GM03348 (cell line): ENCODE measurements at places on chromosomes 13 and 19.
A peak's percentile ranks its signal among the peaks of the same experiment; 100 is the strongest.

GRCh38 chr13:113918981-113919701 is 54.7 kb downstream of the C13orf46 start:
- no peak for DNase-seq

DNA sequence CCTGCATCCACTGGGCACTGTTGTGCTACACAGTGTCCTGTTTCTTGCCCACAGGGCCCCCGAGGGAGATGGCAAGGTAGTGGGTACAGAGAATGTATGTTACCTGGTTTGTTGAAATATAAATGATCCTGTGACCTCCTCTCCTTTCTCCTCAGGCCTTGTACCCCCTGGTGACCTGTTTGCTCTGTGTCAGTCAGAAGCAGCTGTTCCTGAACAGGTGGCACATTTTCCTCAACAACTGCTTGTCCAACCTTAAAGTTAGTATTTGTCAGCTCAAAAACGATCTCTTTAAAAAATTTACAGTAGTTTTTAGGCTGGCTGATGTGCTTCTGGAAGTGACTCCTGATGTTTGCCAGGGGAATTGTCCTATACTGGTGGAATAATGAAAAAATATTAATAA is 105.1 kb downstream of the FRY start:
- no peak for DNase-seq

DNA sequence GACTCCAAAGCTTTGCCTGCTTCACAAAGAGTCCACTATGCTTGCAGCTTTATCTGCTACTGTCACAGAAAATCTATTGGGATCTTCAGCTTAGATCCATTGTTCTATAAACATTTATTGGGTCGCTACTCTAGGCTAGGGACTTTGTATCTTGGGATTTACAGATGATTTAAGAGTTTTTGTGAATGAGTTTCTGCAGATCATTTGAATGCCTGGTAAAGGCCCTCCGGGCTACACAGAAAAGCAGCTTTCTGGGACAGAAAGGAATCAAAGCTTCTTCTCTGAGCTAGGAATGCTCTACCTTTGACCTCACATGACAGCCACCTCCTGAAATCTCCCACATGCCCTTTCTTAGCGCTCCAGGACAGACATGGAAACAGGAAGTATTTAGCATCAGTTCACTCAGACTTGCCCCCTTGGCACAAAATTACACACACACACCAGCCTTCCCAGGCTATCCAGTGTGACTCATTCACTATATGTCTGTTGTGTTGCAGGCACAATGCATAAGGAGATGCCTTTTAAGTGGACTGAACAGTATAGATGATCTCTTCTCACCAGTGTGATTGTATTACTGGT is 492.4 kb downstream of the DACH1 start:
- DNase-seq = no peak

GRCh38 chr13:73870970-73871935 is 263.0 kb downstream of the KLF12 start:
- peak; percentile 19 for DNase-seq

- no peak for DNase-seq
These were observed 150.3 kb upstream of the GPR12 start for GRCh38 chr13:26910754-26911465.

DNA sequence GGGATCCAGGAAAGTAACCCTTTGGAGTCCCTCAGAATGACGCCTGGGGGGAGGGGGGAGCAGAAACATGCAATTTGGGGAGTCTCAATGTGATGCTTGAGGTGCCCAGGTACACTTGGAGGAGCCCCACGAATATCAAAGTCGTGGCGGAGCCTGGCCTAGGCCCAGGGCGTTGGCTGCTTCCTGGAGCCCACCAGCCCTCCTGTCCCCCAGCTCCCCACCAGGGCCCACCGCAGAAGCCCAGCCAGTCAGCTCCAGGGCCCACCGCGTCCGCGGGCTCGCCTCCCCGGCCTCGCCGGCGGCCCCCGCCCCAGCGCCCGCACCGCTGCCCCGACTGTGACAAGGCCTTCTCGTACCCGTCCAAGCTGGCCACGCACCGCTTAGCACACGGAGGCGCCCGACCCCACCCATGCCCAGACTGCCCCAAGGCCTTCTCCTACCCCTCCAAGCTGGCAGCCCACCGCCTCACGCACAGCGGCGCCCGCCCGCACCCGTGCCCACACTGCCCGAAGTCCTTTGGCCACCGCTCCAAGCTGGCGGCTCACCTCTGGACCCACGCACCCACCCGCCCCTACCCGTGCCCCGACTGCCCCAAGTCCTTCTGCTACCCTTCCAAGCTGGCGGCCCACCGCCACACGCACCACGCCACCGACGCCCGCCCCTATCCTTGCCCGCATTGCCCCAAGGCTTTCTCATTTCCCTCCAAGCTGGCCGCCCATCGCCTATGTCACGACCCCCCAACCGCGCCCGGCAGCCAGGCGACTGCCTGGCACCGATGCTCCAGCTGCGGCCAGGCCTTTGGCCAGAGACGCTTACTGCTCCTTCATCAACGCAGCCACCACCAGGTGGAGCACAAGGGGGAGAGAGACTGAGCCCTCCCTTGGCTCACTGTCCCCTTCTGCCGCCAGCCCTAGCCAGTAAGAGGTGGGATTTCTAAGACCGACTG is 2.1 kb downstream of the ZNF575 start:
- DNase-seq = peak; percentile 65

DNA sequence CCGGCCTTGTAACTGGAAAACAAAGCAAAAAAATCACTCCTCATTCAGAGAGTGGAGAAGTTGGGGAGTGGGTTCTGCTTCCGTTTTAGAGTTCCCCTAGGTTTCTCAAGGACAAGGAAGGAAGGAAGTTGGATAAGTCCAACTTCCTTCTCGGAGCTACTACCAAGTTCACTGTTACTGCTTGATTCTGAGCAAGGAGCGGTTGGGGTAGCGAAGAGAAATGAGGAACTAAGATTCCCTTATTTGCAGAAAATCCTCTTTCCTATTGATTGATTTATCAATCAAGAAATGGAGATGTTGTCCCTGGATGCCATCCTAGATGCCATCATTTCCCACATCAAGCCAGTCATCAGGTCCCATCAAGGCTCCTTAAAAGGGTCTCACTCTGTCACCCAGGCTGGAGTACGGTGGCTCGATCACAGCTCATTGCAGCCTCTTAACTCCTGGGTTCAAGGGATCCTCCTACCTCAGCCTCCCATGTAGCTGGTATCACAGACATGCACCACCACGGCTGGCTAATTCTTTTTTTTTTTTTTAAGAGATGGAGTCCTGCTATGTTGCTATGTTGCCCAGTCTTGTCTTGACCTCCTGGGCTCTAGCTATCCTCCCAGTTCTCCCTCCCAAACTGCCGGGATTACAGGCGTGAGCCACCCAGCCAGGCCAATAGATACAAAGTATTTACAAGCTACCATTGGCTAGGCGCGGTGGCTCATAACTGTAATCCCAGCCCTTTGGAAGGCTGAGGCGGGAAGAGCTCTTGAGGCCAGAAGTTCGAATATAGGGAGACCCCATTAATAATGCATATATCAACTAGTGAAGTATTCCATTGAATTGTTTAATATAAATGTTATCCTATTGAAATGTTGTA is 809 bp upstream of the B9D2 start:
- no peak for DNase-seq

DNA sequence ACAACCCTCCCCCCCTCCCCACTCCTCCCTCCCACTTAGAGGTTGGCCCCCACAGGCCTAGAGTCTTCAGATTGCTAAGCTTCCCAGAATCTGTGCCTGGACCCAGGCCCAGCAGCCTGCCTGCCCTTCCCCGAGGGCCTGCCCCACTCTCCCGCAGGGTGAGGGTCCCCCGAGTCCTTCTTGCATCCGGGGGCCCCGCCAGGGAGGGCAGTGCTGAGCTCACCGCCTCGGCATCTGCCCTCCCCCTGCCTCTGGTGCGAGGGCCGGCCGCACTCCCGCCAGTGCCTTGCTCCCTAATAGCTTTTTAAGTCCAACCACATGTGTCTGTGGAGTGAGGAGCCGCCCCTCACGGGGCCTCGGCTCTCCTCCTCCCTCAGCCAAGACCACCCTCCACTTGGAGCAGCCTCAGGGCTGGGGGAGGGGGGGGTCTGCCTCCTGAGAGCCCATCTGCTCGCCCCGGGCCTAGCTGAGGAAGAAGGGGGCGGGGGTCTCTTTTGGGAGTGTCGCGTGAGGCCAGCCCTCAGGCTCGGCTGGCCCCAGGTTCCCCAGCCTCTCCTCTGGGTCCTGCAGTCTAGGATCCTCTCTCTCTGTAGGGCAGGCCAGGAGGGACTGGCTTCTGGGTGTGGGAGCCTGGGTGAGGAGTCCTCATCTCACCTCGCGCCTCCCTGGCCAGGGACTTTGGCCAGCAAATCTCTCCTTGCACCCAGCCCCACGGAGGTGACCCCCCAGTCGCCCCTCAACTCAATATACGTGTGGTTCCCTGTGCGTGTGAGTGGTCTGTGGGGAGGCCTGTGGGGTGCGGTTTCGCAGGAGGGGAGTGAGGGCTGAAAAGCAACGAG is 47.2 kb downstream of the LYL1 start:
- peak; percentile 95 for DNase-seq

DNA sequence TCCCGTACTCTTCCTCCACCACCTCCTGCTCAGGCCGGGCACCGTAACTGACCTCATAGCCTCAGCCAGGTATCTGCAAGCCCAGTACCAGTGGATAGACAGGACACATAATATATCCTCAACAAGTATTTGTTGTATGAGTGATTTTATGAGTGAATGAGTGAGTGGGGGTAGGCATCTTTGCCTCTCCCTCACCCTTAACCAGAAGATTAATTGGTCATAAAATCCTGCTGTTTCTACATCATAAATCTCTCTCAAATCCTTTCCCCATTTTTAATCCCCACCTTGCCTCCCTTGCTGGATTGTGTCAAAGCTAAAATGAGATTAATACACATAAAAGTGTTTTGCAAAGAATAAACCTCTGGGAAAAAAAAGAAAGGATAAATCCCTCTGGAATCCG is 44.4 kb upstream of the HMGB1 start:
- no peak for DNase-seq

DNA sequence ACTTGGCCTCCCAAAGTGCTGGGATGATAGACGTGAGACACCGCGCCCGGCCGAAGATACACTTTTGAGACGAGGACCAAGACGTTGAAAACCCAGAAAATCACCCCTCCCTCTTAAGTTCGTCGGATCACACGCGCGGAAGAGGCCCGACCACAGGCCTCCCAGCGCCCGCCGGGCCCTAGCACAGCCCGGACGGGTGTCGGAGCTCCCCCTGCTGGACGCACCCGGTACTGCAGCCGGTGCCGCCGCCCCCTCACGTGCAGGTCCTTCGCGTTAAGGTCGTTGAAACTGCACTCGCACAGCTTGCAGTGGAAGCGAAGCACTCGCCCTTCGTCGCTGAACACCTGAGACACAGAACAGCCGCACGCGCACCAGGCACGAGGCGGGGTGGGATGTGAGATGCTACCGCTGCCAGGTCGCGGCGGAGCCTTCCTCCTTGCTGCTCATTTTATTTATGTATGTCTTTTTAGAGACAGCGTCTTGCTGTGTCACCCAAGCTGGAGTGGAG is 35.7 kb upstream of the MATK start:
- DNase-seq = peak; percentile 90

GRCh38 chr13:26503826-26504594 is 53.5 kb upstream of the WASF3 start:
- no peak for DNase-seq

DNA sequence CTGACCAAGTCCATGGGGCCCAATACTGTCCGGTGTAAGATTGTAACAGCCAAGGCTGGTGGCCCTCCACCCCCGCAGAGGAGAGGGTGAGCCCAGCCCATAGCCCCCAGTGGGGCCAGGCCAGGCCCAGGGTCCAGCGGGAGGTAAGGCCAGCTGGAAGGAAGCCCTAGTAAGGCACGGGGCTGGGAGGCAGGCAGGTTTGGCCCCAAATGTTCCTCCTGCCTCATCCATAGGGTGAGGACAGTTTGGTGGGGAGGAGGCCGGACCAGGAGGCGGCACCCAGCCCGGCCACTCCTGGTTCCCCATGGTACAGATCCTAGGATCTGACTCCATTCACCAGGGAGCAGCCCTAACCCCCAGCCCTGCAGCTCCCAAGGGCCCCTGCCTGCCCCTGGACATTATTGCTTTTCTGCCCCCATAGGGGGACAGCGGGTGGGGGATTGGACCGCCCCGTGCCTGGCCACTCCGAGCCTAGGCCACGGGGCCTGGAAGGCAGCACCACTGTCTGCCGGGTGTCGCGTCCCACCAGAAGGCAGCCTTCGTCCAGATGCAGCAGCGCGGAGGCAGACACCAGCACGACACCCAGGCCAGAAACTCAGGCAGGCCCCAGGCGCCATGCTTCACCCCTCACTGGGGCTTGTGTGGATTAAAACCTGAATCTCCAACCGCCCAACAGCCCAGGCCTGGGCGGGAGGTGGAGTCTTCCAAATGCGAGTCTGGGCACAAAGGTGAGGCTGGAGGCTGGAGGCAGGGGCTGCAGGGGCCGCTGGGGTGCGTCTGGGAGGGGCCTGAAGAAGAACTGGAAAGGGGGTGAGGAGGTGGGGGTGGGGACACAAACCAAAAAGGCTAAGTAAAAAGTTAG is 6.7 kb upstream of the CCNP start:
- no peak for DNase-seq
